Calu3 (cell line): ENCODE measurements at places on chromosomes 16 and 17. TPM values are rescaled to one million over a fixed set of nuclear protein-coding genes. Genes with fewer than 3 reads are reported as not detected.
A peak's percentile ranks its signal among the peaks of the same experiment; 100 is the strongest.

DNA sequence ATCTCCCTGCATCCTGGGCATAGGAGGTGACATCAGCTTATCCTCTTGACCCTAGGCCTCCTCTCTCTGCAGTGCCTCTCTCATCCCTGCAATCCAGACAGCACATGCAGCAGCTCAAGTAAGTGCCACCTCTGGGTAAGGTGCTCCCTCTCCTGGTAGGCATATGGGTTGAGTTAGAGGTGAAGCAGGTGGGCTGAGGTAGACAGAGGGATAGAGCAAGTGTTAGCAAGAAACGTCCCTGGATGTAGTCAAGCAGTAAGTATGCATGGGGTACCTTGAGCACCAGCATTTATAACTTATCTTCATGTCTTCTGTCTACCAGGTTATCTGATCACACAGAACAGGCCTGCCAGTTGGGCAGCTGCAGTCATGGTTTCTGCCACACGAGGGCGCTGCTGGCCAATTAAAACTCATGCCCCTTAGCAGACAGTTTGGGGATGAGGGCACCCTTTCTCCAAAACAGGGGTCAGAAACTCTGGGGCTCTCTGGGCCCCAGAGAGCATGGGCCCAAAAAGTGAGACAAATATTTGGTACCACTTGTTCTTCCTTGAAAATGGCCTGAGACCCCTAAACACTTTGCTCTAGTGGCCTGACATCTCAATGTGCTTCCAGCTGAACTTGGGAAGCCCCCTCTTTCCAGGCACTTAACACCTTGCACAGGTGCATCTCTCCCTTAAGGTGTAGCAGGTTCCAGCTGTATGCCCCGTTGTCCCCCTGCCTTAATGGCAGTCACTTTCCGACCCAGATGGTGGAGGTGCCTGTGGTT, 59.8 kb downstream of the NEUROD2 start:
- H3K27ac ChIP-seq, result no peak overlapping the region
- H3K4me1 ChIP-seq, result peaks cover 12% of the 10 kb centered on the region
- DNase-seq, result peak; percentile 96
- H3K4me3 ChIP-seq, result no peak overlapping the region

GRCh38 chr16:50246299-50247122, 19.8 kb upstream of the ADCY7 start:
- peaks cover 38% of the 10 kb centered on the region for H3K4me1 ChIP-seq
- peak overlapping the region; percentile 24 for H3K27ac ChIP-seq
- no peaks in the 10 kb centered on the region for H3K27me3 ChIP-seq

- H3K4me3 ChIP-seq, result peak overlapping the region; percentile 24
- no peaks in the 10 kb centered on the region for H3K36me3 ChIP-seq
- H3K27ac ChIP-seq, result peak overlapping the region; percentile 58
- H3K4me1 ChIP-seq, result peaks cover 18% of the 10 kb centered on the region
- no peaks in the 10 kb centered on the region for H3K27me3 ChIP-seq
- no peak for DNase-seq
These were observed 8.9 kb downstream of the RHBDF2 start for GRCh38 chr17:76492123-76492988.

DNA sequence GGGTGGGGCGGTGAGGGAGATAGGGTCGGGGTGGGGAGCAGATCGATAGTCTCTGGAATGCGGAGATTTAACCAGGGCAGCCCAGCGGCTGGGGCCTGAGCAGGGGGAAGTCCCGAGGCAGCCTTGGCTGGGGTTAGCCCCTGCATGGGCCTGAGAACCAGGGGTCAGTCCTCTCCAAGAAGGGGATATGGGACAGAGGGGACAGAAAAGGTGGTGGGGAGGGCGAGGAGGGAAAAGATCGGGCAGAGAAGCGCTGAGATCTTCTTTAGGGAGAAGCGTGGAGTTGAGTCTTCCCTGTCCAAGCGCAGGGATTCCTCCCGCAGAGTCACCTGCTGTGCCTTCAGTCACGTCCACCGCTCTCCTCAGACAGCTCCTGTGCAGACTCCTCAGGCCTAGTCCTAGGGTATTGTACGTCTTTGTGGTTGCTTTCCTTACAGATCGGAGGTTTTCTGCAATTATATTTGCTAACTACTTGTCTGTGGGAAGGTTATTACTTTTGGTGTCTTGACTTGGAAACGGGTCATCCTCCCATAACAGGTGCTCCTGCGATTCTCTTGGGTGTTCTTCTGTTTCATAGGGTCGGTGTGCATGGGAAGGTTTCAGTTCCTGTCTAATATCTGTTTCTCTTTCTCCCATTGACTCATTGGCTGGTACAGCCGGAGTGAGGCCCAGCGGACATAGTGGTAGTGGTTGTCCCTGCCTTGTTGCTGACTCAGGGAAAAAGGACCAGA, 952 bp downstream of the CD300A start:
- no peak for DNase-seq
- H3K27me3 ChIP-seq, result peaks cover 28% of the 10 kb centered on the region
- no peak overlapping the region for H3K27ac ChIP-seq
- H3K4me1 ChIP-seq, result no peaks in the 10 kb centered on the region
- H3K36me3 ChIP-seq, result no peaks in the 10 kb centered on the region

DNA sequence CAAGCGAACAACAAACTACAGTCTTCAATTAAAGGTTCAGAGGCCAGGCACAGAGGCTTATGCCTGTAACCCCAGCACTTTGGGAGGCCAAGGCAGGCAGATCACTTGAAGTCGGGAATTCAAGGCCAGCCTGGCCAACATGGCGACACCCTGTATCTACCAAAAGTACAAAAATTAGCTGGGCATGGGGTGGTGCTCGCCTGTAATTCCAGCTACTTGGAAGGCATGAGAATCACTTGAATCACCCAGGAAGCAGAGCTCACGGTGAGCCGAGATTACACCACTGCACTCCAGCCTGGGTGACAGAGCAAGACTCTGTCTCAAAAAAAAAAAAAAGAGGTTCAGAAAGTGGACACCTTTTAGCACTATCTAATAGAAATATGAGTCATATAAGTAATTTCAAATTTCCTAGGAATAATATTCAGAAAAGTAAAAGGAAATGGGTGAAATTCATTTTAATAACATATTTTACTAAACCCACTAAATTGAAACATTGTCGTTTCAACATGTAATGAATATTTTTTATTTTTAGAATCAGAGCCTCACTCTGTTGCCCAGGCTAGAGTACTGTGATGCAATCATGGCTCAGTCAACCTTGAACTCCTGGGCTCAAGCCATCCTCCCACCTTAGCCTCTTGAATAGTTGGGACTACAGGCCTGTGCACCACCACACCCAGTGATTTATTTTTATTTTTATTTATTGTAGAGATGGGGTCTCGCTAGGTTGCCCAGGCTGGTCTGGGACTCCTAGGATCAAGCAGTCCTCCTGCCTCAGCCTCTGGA, 15.2 kb upstream of the MARCHF10 start:
- DNase-seq, result no peak
- H3K4me3 ChIP-seq, result no peak overlapping the region
- peaks cover 15% of the 10 kb centered on the region for H3K4me1 ChIP-seq
- H3K36me3 ChIP-seq, result no peaks in the 10 kb centered on the region
- no peaks in the 10 kb centered on the region for H3K27me3 ChIP-seq

- H3K4me3 ChIP-seq, result peak overlapping the region; percentile 33
- H3K27me3 ChIP-seq, result no peaks in the 10 kb centered on the region
- peaks cover 10% of the 10 kb centered on the region for H3K36me3 ChIP-seq
- peak overlapping the region; percentile 92 for H3K27ac ChIP-seq
- peaks cover 83% of the 10 kb centered on the region for H3K4me1 ChIP-seq
- DNase-seq, result peak; percentile 40
These were observed 258.1 kb upstream of the SALL1 start for GRCh38 chr16:51409001-51409675.

TNFRSF13B gene
- total RNA-seq, result not detected in 2 replicates

DNA sequence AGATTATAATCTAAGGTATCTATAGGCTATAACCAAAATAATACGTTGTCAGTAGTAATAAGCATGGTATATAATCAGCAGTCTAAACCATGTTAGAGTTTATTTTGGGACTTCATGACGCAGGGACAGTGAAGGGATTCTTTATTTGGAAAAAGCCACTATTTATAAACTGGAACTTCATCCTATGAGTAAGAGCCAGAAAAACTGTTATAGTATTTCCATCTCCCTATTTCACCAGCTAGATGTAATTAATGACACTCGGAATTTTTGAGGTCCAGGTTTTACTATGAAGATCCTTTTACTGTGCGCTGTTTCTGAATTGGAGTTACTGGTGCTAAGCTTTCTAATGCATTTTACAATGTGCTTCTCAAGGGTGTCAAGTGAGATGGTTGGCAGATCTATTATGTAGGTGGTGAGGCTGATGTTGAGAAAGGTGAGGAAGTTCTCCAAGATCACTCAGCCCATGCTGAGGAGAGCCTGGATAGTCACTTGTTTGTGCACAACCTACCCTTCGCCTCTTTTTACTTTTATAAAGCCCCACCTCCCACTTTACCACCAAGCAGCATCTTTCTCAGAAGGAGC, 149.3 kb downstream of the MSI2 start:
- peaks cover 34% of the 10 kb centered on the region for H3K4me1 ChIP-seq
- DNase-seq, result no peak

DNA sequence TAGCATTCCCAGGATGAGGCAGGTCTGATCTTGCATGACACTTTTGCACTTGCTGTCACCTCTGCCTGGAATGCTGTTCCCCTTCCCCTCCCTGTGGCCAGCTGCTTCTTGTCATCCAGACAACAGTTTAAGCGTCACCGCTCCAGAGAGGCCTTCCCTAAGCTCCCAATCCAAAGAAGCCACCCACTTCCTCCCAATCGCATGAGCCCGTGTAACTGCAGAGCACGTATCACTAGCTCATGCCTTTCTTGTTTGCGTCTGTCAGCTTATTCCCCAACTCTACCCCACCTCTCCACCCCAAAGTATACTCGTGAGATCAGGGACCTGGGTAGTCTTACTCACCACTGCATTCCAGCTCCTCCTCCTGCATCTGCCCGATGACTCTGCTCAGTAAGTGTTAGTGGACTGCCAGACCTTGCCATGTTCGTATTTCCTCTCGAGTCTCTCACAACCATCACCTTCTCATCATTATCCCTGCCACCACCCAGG, 92.8 kb downstream of the GAS7 start:
- peaks cover 18% of the 10 kb centered on the region for H3K27me3 ChIP-seq
- no peak for DNase-seq
- H3K27ac ChIP-seq, result no peak overlapping the region
- peaks cover 4% of the 10 kb centered on the region for H3K36me3 ChIP-seq
- no peak overlapping the region for H3K4me3 ChIP-seq

DNA sequence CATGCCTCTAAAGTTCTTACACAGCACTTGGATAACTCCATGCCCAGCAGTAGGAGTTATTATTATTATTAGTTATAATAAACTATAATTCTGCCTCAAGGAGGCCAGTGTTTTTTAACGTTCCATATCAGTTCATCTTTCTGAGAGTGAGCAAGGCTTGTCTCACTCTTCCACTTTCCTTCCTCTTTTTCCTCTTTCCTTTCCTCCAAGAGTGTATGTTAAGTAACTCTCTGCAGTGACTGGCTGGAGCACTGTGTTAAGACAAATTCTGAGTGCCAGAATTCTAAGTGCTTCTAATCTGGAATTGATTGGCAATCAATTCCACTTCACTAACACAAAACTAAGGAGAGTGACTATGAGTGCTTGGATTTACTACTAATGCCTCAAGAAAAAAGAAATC, 16.4 kb downstream of the CLEC19A start:
- H3K4me3 ChIP-seq, result no peak overlapping the region
- peaks cover 29% of the 10 kb centered on the region for H3K27me3 ChIP-seq
- no peak for DNase-seq
- H3K36me3 ChIP-seq, result no peaks in the 10 kb centered on the region
- H3K27ac ChIP-seq, result no peak overlapping the region

DNA sequence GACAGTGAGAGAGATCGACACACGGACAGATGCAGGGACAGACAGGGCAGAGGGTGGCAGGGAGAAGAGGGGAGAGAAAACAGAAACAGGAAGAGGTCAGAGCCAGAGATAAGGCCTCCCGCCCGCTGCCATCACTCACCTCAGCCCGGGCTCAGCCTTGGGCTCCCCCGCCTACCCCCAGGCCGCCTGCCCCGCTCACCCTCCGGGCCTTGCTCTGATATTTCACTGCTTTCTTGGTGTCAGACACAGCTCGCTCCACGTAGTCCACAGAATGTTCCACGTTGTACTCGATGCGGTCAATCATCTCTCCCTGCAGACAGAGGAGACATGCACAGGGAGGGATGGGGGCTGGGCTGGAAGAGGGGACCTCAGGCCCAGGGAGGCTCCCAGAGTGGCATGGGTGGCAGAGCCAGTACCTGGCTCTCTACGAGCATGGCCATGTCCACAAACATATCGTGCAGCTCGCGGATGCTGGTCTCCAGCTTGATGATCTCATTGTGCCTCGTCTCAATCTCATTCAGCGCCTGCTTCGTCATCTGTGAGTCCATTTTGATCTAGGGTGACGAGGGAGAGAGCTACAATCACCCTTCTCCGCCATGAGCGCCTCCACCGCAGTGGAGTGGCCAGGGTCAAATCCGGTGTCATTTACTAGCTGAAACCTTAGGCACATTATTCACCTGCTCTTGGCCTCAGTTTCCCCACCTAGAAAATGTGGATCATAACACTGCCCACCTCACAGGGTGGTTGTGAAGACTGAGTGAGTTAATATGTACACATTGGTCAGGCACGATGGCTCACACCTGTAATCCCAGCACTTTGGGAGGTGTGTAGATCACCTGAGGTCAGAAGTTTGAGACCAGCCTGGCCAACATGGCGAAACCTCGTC, 8.2 kb downstream of the HSD3B7 start:
- H3K27me3 ChIP-seq, result no peaks in the 10 kb centered on the region
- no peak overlapping the region for H3K27ac ChIP-seq
- no peak overlapping the region for H3K4me3 ChIP-seq

DNA sequence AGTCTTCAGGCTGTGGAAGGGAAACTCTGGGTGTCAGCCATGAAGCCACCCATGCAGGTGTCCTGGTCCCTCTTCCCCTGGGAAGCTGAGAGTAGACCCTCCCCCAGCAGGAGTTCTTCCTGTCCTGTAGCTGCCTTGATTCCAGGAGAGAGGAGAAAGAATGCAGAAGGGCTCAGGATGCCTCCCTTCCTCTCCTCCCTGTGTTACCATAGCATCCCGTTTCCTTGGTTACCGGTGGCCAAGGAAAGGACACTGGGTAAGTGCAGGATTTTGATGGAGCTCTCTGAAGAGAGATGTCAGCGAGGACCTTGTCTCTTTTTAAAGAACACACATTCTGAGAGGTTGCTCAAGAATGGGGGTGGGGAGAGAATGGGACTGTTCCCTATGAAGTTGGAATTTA, 304.1 kb upstream of the N4BP1 start:
- H3K4me1 ChIP-seq, result no peaks in the 10 kb centered on the region
- no peak overlapping the region for H3K27ac ChIP-seq
- H3K4me3 ChIP-seq, result no peak overlapping the region
- DNase-seq, result no peak
- H3K27me3 ChIP-seq, result peaks cover 36% of the 10 kb centered on the region
- H3K36me3 ChIP-seq, result no peaks in the 10 kb centered on the region

DNA sequence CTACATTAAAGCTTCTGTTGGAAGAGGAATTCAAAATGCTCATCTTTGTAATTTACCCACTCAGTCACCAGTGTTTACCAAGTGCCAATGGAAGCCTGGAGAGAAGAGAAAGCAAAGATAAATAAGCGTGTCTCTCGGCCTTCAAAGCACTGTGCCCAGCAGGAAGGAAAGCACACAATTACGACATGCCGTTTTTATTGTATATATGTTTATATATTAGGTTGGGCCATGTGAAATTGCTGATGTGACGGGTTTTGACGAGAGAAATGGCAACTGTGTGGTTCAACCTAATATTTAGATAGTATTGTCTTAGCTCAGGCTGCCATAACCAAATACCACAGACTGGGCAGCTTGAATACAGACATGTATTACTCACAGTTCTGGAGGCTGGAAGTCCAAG, 79.3 kb upstream of the HSBP1 start:
- no peaks in the 10 kb centered on the region for H3K4me1 ChIP-seq
- no peak overlapping the region for H3K4me3 ChIP-seq
- no peak for DNase-seq
